ENCODE measurements at places on chromosomes 1 and 21.

DNA sequence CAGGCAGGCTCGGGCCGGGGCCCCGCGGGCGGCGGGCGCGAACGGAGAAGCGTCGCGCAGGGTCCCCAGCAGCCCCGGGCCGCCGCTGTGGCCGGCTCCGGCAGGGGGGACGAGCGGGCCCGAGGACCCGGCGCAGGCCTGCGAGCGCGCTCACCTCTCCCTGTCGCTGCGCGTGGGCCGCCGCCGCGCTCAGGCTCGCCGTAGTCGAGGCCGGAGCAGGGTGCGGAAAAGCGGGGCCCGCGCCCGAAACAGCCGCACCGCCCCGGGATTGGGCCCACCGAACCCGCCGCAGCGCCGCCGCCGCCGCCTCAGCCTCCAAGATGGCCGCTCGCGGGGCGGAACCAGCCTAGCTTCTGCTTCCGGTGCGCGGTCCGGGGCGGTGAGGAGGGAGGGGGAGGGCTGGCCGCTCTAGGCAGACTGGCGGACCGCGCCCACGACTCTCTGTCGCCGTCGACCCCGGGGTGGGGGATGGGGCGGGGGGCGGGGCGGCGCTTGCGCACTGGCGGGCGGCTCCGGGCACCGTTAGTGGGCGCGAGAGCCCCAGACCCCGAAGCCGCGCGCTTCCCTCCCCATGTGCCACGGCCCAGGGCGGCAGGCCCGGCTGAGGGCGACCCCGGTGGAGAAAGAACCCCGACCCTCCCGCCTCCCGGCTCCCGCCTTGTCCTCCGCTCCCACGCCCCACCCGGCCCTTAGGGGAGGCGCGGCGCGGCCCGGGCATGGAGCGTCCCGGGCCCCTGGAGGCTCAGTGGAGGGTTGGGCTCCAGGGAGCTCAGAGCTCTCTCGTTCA lies at the start of gene UBE2J2:
Gene UBE2J2, minus strand, starts transcription at position 343 of the 787 bp plus-strand sequence. CDS start 5,862 bp downstream, outside the sequence.
- DNase-seq, result peak; percentile 91

- DNase-seq, result no peak
Observed at GRCh38 chr1:157008502-157008901, 37.0 kb downstream of the ARHGEF11 start.

DNA sequence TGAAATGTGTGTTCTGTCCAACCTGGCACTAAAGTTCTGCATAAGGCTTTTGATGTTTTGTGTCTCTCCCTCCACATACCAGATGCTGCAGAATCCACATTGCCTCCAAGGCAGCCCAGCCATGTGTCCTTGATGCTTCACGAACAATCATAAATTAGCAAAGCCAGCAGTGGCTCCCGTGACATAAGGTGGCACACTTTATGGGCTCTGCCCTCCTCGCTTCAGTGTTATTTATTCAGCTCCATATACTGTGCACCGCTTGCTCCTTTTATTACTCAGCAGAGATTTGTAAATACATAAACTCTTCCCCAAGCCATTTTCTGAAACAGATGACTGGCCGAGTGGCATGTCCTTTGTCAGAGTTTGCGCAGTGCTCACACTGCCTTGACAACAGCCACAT lies 112.8 kb upstream of the SLC35F3 start:
- no peak for DNase-seq

DNA sequence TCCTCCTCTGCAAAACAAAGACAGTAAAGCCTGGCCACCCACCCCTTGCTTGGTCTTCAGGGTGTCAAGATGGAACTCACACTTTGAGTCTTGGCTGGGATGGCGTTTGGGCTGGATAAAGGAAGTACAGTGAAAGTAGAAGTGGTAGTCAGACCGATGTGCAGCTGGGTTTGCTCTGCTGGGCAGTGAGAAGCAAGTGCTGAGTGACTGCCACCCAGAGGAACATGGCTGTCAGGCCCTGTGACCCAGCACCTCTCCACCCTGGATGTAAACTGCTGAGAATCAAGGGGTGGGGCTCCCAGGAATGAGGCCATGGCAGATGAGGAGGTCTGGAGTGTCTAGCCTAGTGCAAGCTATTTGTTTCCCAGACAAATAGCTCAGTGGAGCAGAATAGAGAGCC lies 51.2 kb downstream of the POFUT2 start:
- no peak for DNase-seq

DNA sequence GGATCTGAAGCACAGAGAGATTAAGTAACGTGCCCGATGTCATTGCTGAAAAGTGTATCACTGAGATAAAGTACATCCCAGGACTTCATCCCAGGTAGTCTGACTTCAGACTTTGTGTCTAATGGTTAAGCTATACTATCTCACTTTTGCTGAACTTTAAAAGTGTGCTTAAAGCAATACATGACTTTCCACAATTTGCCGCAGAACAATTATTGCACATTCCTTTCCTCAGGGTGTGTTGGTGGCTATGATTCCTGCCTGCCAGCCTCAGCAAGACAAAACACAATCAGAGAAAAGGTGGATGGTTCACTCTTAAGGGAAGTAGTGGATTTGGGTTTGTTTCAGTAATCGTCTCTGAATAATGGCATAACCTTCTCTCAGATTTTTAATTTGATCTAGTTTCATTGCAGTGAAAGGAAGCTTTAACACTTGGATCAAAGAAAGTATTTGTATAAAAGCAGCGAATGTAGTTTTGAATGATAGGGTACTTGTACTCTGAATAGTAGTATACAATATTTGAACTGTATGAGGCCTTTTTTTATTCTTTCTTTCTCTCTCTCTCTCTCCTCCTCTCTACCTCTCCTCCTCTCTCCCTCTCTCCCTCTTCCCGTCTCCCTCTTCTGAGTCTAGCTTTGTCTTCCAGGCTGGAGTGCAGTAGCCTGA lies 47.0 kb downstream of the CNST start:
- DNase-seq, result no peak

DNA sequence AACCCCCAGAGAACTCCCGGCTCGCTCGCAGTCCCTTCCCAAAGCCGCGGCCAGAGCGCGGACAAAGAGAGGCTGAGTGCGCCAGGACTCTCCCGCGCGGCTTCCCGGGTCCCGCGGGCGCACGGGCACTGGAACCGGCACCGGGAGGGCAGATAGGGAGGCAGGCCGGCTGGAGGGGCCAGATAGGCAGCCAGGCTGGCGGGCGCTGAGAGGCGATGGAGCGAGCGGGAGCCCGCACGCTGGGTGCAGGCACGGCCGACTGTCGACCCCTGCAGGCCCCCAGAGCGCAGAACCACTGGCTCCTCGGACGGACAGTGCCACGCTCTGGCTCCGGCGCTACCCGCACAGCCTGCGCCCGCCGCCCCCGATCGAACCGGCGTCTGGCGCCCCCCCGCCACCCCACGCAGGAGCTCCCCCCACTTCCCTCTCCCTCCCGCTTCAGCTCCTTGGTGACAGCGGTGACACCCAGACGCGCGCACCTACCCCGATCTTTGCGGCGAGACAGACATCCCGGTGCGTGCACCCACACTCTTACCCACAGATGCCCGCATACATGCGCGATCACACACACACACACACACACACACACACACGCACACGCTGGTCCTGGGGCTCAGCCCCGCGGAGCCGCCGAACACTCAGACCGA lies 534 bp downstream of the SLC6A9 start:
- DNase-seq, result no peak

DNA sequence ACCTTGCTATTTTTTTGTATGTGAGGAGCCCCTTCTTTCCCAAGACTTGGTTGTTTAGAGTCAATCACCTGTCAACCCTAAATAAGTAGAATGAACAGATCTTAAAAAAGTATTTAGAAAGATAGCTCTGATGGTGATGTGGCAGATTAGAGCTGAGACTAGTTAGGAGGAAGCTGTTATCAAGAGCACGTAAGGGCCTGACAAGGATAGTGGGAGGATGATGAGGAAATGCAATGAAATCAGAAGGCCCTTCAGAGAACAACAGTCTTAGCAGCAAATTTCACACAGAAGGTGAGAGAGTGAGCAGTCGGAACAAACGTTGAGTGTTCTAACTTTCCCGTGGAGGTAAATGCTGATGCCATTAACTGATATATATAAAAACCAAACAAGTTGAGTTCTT lies 15.9 kb upstream of the S1PR1 start:
- no peak for DNase-seq

DNA sequence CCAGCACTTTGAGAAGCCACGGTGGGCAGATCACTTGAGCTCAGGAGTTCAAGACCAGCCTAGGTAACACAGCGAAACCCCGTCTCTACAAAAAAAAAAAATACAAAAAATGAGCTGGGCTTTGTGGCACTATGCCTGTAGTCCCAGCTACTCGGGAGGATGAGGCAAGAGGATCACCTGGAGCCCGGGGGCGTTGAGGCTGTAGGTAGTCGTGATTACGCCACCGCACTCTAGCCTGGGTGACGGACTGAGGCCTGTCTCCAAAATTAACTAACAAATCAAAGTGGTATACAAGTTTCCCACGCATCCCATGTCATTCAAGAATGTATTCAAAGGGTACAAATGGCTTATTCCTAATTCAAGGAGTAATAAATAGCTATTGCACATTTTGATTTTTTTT lies 2.4 kb downstream of the AUNIP start:
- no peak for DNase-seq

DNA sequence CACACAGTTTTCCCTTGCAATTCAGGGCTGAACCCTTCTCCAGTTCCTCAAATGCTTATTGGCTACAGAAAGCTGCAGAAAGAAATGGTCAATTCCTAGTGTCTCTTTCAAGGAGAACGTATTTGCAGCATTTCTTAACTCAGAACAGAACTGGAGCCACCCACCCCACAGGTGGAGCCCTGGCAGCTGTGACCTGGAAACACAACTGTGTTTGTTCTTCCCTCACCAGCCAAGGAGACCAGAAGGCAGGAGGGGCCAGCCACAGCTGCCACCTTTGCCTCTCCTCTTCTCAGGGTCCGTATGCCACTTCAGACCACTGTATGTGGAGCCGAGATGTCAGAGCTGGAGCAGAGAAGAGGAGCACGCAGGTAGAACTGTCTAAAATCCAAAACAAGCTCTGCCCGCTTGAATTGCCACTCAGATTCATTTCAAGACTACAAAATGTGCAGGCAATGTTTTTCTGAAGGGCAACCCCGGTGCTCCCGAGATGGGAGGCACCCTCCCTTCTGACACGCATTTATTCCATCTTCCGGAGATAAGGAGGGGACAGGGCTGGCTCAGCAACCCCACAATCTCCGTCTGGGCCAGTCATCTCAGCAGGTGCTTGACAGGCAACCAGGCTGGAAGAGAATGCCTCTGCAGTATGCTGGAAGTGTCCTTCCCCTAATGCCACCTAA lies 16.7 kb downstream of the CD247 start:
- DNase-seq, result no peak

DNA sequence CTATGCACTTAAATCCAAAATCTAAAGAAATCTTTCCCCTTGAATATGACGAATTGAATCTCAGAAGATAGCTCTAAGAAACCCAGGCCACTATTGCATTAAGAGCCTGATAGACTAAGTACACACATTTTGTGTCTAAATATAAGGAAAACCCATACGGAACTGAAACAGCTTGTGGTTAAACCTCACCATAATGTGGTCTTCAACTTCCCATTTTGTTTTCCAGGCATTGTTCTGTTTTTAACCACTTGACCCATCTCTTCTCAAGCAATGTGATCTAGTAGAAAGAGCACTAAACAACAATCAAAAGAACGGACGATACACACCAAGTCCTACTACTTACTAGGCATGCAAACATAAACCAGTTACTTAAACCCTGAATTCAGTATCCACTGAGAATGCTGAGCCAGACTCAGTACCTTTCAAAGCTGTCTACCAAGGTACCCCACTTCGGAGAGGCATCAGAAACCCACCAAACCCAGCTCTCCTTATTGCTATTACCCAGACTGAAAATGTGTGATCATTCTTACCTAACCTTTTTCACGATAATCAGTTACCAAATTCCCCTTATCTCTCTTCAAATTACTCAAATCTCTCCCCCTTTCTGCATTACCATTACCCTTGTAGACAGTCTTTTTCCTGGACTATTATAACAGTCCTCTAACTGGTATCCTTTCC lies 12.8 kb downstream of the OTUD7B start:
- DNase-seq, result no peak

DNA sequence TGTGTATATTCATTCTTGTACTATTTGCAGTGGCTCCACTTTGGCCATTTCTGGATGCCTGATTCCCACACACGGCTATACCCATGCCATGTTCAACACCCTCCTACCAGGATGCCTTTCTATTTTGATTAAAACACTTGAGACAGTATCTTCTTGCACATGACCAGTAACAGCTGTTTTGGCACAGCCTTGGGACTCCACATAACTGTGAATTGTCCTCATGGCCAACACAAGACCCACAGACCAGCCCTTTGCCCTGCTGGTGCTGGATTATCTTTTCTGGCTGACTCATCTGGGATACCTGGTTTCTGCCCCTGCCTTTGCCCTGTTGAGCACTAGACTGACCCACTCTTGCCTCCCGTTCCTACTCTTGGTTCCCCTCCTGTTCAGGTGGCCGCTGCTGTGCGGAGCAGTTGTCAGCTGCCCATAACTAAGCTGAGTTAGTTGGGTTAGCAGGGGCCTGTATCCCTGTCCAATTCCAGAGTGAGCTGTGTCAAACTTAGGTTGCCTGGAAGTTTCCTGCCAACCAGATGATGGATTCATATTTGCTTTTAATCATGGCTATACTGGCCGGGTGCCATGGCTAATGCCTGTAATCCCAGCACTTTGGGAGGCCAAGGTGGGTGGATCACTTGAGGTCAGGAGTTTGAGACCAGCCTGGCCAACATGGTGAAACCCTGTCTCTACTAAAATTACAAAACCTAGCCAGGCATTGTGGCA lies 10.8 kb upstream of the EYA3 start:
- no peak for DNase-seq

DNA sequence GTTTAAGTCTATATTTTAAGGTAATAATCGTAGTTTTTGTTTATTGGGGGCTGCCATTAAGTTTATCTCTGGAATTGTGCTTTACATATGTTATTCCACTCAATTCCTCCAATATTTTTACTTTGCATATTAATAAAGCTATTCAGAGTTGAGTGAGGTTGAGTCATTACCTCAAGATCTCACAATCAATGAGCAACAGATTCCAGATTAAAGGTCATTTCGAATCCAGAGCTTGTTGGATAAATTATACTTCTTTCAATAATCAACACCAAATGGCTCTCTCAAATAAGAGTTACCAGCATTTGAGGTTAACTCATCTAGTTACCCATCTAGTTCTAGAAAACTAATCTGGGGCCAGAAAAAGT lies 16.7 kb downstream of the RGS4 start:
- no peak for DNase-seq

DNA sequence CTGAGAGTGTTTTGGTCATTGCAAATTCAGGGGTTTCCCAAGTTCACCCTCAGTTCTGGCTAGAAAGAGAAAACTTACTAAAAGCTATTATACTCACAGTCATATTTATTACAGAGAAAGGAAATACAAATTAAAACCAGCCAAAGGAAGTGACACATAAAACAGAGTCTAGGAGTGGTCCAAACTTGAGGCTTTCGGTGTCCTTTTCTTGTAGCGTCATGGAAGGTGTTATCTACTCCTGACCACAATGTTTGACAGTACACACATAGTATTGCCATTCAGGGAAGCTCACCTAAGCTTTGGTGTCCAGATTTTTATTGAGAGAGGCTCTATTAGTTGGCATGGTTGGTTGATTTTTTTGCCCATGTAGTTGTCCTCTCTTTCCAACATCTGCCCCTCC lies 59.0 kb downstream of the SLC35A3 start:
- no peak for DNase-seq

- DNase-seq, result no peak
Observed at GRCh38 chr1:95770581-95770980, 536.6 kb downstream of the RWDD3 start.

GRCh38 chr1:237042892-237043576 lies 1.1 kb downstream of the RYR2 start:
- DNase-seq, result no peak
